ENCODE measurements at places on chromosomes 11 and 22.

DNA sequence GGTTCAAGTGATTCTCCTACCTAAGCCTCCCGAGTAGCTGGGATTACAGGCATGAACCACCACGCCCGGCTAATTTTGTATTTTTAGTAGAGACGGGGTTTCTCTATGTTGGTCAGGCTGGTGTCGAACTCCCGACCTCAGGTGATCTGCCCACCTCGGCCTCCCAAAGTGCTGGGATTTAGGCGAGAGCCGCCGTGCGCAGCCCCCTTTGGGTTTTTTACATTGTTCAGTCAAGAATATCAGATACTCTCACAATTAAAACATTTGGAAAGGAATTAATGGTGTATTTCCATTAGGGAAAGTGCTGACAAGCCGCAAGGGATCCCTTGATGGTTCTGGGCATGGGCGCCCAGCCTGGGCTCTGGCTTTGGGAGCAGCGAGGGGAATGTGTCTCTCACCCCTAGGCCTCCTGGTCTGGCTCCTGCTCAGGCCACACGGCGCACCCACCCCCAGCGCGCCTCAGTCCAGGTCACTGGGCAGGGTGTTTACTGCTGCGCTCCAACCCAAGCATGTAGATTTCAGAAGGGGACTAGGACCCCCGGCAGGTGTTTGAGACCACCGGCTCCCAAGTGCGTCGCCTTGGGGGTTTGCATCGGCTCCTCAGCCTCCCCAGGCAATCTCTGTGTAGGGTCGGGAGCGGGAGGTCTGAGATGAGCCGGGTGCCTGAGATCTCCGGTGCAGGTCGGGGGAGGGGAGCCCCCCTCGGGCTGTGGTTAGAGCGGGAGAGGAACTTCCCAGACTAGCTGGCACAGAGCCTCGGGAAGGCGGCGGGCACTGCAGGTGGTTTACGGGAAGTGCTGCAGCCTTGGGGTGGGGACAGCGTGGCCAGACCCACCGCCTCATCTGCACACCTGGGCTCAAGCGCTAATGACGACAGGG is 809 bp upstream of the IRF7 start:
- DNase-seq = no peak

DNA sequence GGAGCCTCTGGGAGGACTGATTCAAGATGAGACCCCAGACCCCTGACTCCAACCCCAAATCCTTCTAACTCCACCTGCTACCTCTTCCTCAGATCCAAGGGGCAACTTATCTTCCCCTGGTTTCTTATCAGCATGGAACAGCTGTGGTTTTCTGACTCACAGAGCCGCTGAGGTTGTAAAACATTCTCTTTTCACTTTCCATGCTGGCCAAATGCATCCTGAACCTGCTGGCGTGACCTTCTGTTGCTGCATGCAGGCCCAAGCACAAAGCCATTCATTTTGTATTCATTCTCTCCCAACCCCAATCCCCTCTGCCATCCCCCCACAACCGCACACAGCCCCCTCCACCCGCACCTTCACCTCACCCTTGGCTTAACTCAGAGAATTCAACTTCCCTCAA is 70.3 kb downstream of the SEZ6L start:
- no peak for DNase-seq

GRCh38 chr11:116511684-116512083 is 261.1 kb downstream of the BUD13 start:
- no peak for DNase-seq

DNA sequence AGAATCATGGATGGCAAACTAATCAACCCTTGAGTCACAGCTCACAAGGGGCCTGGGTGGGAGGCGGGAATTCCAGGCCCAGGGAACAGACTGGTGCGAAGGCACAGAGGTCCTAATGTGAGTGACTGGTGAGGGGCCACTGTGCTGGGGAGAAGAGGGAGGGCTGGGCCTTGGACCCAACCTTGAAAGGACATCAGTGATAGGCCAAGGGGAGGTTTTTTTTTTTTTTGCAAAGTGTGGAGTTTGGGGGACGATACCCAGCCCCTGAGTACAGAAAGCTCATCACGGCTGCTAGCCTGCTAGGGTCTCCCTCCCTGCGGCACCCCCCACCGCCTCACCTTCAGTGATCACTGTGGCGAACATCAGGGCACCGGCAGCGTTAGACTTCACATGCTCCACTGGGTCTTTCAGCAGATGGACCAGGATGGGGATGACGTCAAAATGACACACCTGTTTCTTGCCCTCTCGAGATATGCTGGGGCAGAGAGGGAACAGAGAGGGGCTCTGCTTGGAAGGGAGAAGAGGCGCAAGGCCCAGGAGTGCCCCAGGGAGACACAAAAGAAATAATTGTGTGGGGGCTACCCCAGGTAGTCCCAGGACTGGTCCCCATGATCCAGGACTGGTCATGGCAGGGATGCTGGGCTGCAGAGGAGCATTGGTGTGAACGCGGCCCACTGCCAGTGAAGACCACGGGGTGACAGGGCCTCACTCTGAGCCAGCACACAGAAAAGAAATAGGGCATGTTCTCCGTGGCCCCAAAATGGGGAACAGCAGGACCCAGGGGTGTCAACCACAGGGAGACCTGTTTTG is 8.6 kb upstream of the GNAZ start:
- DNase-seq = no peak

DNA sequence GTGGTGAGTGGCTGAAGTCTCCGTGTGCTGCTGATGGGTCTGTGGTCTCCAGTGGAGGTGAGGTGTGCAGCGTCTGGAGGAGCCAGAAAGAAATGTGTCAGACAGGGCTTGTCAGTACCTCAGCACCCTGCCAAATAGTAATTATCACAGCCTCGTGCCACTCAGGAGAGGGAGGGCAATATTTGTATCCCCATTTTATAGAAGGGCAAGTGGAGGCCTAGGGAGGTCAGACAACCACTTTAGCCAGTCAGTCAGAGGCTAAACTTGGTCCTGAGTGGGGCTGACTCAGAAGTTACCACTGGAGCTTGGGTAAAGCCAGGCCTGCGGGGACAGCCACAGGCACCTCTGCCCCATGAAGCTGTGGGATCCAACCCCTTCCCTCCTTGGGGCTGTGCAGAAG is 11.5 kb upstream of the ELF5 start:
- DNase-seq = no peak

GRCh38 chr11:28621753-28622152 is 513.6 kb downstream of the METTL15 start:
- DNase-seq = no peak

DNA sequence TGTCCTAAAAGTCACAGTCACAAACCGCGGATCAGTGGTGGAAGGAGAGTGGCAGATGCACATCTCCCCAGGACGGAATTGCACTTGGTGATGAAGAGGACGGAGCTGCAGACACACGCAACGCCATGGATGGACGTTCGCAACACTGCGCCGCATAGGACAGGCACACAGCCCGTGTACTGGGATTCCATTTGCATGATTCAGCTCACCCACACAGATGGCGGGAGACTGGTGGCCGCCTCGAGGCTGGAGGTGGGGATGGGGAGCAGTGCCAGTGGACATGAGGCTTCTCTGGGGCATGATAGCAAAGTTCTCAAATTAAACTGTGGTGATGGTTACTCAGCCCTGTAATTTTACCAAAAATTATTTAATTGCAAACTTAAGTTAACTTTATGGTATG is 37.4 kb downstream of the DUSP8 start:
- no peak for DNase-seq

DNA sequence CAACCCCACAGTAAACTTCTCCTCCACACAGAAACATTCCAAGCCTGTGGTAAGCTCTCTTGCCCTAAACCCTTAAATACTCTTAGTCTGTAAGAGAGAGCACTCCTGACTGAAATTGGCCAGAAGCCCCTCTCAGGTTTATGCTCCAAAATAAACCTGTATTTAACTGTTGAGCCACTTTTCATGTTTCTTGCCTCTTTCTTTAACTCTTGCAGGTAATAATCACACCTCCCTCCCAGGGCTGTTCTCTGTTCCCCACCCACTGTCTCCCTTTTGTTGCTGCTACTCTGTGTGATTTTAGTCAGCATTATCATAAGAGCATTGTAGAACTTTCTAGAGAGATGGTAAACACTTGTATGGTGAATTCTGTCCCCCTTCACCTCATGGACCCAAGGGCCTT is 2.1 kb upstream of the IFT27 start:
- no peak for DNase-seq

- no peak for DNase-seq
These were observed 69.8 kb downstream of the FBLN1 start for GRCh38 chr22:45572444-45572843.

GRCh38 chr11:3627291-3627690 is 14.5 kb downstream of the ART5 start:
- DNase-seq = no peak

- no peak for DNase-seq
These were observed 26.3 kb upstream of the ISX start for GRCh38 chr22:35039625-35040024.

DNA sequence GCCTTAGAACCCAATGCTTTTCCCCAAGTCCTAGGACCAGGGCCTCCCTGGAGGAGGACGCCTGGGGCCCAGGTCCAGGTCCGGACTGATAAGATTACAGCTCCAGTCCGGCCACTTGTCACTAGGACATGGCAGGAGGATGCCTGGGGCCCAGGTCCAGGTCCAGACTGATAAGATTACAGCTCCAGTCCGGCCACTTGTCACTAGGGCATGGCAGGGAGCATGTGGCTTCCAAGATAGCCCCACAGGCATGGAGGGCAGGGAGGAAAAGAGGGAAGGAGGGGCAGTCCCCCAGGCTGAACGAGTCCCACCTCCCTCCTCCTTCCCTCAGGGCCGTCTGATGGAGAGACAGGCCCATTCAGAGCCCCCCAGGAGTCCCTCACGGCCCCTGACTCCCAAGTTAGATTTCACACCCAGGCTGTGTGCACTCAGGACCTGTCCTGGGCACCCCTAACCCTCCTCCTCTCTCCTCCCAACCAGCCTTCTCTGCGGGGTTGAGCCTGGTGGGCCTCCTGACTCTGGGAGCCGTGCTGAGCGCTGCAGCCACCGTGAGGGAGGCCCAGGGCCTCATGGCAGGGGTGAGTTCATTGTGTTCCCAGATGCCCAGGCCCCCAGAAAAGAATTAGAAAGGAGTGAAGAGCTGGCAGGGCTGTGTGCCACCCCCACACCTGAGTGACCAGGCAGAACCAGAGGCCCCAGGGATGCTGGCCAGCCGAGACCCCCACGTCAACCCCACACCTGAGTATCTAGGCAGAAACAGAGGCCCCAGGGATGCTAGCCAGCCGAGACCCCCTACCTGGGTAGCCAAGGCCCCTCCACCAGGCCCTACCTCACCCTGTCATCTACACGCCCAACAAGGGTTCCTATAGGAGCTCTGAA is 2.1 kb downstream of the TSPAN32 start:
- no peak for DNase-seq

DNA sequence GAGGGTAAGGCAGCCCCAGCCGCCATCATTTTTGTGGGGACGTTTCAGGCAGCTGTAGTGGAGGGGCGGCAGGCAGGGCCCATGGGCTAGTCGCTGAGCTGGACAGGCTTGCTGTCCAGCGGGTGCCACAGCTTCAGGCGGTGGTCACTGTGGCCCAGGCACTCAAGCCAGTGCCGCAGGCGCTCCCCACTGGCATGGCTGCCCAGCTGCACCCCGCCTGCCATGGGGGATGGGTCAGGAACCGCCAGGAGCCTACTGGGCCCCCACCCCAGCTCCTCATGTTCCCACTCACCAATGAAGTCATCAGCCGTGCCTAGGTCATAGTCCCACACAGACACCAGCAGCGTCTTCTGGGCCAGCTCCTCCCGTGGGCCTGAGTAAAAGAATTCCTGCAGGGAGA is 6.0 kb downstream of the NDUFV1 start:
- DNase-seq = no peak

- DNase-seq = no peak
These were observed 444.8 kb downstream of the SOX6 start for GRCh38 chr11:15911377-15912044.

DNA sequence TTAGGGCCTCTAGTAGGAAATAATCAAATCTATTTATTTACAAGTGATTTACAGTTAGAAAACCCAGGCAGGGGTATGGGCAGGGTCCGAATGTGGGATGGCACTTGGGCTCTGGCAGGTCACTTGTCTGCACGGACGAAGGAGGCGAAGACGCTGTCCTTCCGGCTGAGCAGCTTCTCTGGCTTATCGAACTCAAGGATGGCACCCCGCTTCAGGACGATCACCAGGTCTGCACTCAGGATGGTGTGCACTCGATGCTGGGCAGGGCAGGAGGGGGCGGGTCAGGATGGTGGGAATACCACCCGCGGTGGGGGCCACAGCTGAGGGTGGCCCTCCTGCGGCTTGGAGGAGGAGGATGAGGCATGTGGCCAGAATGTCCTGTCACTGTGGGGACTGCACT is 4.4 kb upstream of the KCNJ11 start:
- DNase-seq = no peak

GRCh38 chr11:86156397-86156955 is 87.6 kb upstream of the PICALM start:
- no peak for DNase-seq

DNA sequence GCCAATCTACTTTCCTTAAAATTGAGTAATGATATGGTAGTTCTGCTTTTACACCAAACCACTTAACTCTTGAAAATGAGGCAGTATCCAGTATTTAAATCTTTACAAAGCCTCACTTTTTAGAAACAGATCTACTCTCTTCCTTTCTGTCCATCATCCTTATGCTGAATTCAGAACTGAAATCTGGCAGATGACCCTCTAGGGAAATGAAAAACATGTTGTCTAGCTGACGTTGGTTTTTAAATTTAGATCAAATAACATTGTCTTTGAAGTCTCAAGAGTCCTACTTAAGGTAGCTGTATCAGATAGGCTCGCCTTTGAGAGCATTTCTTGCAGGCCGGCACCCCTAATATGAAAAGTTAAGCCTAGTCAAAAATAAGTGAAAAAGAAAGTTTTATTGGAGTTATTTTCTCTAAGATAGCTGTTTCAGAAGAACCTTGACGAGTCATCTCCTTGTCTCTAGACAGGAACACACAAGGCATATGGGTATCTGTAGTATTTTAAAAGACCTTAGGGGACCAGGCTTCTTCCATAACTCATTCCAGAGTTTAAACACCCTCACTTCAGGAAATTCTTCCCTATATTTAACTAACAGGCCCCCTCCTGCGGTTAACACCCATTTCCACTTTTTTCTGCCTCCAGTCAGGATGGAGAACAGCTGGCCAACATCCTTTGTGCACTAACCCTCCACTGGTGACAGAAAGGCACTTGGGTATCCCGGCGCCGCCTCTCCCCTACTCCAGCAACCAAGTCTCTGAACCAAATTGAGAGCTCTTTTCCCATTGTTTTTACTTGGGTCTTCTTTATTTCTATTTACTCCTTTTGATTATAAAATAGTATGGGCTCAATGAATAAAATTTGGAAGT is 81.2 kb downstream of the WNT11 start:
- no peak for DNase-seq

DNA sequence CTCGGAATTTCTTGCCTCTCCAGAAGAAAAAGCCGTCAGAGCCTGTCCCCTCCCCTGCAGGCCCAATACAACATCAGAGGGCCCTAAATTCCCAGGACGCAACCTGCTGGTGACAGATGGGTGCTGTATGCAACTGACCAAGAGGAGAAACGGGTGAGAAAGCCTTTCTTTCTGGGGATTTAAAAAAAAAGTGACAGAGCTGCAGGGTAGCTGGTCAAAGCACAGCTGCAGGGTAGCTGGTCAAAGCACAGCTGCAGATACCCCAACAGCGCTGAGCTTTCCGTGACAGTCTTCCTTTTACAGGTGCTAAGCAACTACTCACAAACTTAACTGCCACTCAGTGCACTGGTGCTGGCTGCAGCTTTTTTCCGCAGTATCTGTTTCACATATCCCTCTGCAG is 17.8 kb downstream of the AP1B1 start:
- DNase-seq = no peak
